NCI-H345 (cell line): ENCODE measurements at places on chromosomes 6 and 20.

DNA sequence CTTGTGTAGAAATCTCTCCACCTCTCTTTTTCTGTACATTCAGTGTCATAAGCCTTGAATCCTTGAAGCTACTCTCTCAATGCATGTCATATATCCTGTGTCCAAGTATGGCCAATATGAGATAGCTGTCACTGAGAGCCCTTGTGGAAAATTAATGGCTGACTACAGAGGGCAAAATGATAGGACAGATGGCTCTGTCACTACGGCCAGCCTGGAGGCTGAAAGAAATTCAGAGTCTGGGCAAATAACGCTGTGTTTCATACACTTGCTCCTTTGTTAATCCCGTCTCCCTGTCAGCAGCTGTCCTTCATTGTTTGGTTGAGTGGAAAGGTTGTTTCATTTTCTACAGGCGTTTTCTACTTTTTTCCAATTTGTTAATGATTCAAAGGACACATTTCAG, 70.4 kb upstream of the VGLL2 start:
- no peak for DNase-seq

GRCh38 chr6:41682056-41682477, 43.8 kb downstream of the MDFI start:
- DNase-seq, result peak; percentile 89

GRCh38 chr6:1554476-1555310, 55.0 kb upstream of the FOXC1 start:
- no peak for DNase-seq

DNA sequence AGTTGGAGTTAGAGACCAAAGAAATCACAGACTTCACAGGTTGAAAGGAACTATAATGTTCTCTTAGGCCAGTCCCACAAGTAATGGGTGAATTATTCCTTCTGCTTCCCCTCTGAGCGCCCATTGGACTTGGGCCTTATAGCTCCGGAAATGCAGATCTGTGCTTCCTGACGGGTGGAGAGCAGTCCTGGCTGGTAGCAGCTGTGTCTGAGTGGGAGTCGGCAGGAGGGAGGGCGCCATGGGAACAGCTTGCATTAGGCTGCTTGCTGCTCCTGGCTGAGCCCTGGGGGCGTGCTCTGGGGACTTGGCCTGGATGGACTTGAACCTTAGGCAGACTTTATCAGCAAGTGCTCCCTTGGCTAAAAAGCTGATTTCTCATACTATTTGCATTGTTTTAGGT, 18.4 kb upstream of the NUP153 start:
- peak; percentile 87 for DNase-seq

GRCh38 chr6:71929047-71929446, 42.7 kb downstream of the RIMS1 start:
- no peak for DNase-seq

- DNase-seq, result peak; percentile 42
Observed at GRCh38 chr6:85923013-85923430, 280.3 kb upstream of the SYNCRIP start.

DNA sequence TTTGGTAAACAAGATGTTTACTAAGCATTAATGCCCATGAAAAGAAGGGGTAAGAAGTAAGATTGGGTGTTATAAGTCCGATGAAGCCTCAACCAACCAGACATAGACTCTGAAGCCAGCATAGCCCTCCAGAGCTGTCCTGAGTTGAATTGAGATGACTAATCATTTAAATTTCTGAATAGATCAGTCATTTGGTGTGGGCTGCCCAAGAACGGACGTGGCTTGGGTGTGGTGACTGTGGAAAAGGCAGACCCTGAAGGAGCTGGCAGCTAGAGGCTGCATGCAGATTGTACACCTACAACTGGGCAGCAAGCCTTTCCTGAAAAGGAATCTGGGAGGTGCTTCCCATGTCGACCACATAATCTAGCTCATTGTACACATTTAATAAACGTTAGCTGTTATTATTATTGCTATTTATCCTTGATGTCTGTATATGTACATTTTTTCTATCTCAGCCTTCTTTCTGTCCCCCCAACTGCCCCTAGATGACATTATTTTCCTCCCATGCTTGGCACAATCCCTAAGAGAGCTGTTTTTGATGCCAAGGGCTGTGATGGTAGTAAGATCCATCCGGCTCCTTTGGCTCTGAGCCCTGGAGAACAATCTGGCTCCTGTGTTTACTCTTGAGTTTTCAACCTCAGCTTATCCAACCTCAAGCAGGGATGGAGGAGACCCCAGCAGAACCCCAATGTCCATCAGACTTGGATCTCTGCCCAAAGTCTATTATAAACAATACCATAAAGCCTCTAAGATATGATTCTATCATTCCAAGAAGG, 57.6 kb upstream of the JAG1 start:
- DNase-seq, result no peak

DNA sequence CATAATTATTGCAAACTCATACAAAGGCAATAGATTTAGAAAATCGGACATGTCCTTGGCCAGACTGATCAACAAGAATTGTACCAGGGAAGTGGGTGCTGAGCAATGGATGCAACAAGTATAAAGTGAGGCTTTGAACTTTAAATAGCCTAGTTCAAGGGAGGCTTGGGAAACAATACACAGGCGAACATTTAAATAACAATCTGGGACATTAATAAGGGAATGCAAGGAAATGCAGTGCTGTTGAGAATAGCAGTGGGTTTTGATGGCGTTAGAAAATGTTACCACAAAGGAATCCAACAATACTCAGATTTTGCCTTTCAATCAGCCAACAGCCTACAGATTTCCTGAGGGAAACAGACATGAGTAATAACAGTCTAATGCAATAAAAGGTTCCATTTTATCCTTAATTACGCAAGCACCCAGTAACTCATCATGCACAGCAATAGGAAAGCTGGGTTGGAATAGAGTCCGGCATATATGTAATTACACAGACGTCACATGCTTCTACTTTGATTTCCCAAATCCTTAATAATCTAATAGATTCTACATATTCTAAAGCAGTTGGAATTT, 134.6 kb downstream of the PHACTR1 start:
- no peak for DNase-seq

DNA sequence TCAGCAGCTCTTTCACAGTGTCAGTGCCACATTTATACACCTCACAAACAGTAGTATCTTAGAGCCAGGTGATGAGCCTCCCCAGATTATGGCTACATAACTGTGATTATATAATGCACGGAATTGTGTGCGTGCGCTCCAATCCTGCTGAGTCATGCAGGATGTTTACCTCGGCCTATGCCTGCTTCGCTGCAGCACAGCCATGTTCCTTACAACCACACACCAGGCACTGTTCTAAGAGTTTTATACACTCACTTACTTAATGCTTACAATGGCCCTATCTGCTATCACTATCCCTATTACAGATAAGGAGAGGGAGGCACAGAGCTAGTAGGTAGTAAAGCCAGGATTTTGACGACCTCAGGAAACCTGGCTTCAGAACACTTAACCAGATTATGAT, 7.3 kb downstream of the ZKSCAN3 start:
- no peak for DNase-seq

- DNase-seq, result no peak
Observed at GRCh38 chr20:36377348-36378326, 71.5 kb downstream of the DLGAP4 start.

DNA sequence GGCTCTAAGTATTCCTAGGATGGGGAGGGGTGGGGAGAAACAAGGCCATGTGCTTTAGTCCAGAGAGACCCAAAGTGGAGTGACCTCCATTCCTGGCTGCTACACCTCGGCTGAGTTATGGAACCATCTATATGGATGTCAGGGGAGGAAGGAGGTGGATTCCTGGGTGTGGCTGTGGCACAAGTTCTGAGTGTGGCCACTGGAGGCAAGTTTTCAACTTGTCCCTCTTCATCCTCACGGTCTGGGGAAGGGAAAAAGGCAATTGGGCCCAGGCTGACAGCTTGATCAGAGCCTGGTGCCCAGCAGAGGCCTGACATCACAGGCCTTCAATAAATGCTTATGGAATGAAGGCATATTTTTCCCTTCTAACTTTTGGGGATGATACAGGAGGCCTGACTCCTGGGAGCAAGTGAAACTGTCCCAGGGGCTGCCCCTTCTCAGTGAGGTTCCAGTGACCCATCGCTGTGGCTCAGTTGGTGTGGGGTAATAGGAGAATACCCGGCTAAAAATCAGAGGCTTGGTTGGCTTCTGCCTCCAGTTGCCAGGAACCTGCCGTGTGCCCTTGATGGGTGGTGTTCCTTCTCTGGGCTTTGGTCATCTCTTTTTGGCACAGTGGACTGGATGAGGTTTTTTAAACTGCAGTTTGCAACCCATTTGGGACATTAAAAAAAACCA, 1.8 kb upstream of the ITPR3 start:
- DNase-seq, result no peak

GRCh38 chr6:111874025-111874415, 768 bp upstream of the FYN start:
- DNase-seq, result peak; percentile 31

GRCh38 chr6:45075246-45075645, 252.9 kb upstream of the RUNX2 start:
- DNase-seq, result no peak

GRCh38 chr6:39140556-39141167, 25.7 kb upstream of the SAYSD1 start:
- DNase-seq, result no peak

GRCh38 chr6:32126880-32127279, 1.2 kb downstream of the ATF6B start:
- DNase-seq, result no peak

- no peak for DNase-seq
Observed at GRCh38 chr6:124879992-124880355, 82.3 kb upstream of the RNF217 start.

DNA sequence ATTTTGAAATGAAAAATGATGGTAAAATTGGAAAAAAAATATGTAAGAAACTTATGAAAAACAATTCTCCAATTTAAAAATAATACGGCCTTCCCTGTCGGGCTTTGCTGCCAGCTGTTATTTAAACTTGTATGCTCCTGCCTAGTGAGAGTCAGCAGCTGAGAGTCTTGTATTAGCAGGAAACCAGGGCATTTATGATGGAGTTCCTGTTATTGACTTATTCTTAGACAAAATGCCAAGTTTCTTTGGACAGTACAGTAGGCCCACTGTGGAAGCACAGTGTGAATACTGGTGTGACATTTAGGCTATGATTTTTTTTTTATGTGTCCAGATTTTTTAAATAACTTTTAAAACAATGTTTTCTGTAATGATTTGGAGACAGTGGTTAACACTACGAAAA, 42.1 kb downstream of the GMDS start:
- no peak for DNase-seq

DNA sequence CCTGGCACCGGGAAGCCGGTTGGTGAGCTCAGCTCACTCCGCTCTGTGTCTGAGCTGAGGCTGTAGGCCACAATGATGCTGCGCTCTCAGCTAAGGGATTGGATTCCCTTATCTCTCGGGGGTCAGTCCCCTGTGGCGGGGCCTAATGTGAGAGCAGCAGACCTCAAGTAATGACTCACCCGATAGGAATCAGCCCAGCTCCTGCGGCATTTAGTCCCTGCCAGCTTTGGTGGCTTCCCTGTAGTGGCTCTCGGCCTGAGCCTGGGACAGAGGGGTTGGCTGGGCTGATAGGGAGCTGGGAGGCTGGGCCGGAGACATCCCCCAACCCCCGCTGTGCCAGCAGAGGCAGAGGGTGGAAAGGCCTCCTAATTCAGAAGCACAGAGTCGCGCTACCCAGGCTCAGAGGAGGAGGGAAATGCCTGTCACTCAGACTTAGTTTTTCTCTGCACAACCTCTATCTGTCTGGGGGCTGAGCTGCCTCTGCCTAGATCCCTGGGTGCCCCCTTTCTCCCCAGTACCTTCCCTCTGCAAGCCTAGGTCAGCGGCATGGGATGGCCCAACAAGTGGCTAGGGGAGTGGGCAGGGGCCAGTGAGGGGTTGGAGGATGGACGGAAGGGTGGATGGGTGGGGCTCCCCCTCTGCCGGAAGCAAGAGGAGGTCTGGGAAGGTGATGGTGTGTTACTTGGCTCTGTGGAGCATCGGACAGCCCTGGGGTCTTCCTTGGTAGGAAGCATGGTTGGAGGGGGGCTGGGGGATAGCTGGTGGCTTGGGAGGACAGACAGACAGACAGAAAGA, 92.2 kb downstream of the CDH22 start:
- peak; percentile 30 for DNase-seq

- DNase-seq, result peak; percentile 10
Observed at GRCh38 chr6:111122458-111123286, 35.4 kb downstream of the SLC16A10 start.

- DNase-seq, result no peak
Observed at GRCh38 chr20:56449459-56449858, 19.0 kb upstream of the RTF2 start.

DNA sequence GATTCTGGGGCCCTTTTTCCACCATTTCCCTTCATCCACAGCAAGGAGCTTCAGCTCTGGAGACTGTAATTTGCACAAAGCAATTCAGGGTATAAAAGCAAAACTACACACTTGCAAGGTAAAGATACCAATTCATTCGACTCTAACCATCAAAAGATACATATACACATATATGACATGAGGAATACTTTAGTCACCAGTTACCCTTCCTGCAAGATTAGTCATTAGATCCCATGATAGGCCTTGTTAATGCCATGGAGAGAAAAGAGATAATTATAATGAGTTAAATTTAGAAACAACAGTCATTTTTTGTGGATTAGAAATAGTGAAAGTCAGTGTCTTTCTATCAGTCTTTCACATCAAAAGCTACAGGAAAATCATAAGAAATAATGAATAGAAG, 204.2 kb downstream of the KCNQ5 start:
- DNase-seq, result no peak

DNA sequence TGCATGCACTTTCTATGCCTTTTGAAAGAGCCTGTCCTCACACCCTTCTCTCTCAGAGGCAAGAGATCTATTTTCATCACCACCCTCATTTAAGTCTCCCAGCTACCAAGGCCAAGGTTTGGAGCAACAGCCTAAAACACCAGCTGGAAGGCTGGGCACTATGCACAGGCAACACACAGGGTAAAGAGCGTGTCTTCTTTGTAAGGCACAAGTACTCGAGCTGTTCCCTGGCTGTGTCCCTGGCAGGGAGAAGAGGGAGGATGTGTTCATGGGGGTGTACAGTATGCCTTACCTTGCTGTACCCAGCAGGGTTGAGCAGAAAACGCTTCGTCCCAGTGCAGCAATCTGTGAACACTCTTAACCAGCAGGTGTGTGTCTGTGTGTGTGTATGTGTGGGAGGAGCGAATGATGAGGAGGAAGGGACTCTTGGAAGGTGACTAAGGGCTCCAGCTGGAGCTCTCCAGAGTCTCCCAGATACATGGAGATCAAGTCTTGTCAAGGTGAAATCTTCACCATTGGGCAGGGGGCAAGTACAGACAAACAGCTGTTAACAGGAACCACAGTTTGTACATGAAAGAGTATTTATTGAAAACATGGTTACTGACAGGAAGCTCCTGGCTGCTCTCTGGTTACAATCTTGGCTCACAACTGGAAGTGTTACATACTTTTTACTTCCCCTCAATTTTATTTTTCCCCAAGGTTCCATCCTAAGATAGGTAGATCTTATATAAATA, 40.8 kb downstream of the ELMO2 start:
- DNase-seq, result no peak

DNA sequence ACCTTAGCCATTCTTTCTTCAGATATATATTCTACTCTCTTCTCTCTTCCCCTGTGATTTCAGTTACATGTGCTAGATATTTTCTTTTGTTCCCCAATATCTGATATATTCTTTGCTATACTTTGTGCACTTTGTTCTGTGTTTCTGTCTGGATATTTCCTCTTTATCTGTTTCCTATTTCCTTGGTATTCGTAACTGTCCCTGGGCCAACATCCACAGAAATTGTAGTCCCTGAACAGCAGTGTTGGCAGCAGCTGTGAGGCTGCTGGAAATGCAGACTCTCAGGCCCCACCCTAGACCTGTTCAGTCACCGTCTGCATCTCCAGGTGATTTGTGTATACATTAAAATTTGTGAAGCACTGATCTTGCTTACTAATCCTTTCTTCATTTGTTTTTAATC, 522.9 kb upstream of the SOX4 start:
- DNase-seq, result no peak

- no peak for DNase-seq
Observed at GRCh38 chr6:85096976-85097375, 332.6 kb upstream of the TBX18 start.
